ENCODE measurements at places on chromosomes 1 and 21. TPM values are rescaled to one million over a fixed set of nuclear protein-coding genes. Genes with fewer than 3 reads are reported as not detected.

- peaks cover 5% of the 10 kb centered on the region for H3K4me1 ChIP-seq
- no peak overlapping the region for H3K4me3 ChIP-seq
- H3K27ac ChIP-seq, result no peak overlapping the region
- DNase-seq, result no peak
- H3K36me3 ChIP-seq, result no peaks in the 10 kb centered on the region
These were observed 426.3 kb upstream of the CHRM3 start for GRCh38 chr1:238960071-238960470.

DNA sequence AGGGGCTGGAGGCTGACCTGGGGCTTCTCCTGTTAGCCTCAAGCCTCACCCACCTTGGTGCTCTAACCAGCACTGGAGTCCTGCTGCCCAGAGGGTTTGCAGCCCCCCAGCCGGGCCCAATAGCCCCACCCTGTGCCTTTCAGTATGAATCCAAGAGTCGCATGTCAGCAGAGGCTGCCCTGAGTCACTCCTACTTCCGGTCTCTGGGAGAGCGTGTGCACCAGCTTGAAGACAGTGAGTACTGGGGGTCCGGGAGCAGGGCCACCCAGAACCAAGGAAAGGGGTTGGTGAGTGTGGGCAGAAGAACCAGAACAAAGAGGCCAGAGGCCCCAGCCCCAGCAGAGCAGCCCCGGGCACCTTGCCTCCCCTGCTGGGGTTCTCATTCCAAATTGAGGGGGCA is 25.6 kb downstream of the CDK18 start:
- H3K36me3 ChIP-seq, result no peaks in the 10 kb centered on the region
- peaks cover 9% of the 10 kb centered on the region for H3K27me3 ChIP-seq
- H3K4me3 ChIP-seq, result no peak overlapping the region
- DNase-seq, result no peak
- peaks cover 12% of the 10 kb centered on the region for H3K4me1 ChIP-seq

GRCh38 chr1:201281573-201281972 is 1.7 kb upstream of the PKP1 start:
- H3K27me3 ChIP-seq, result peaks cover 17% of the 10 kb centered on the region
- H3K4me1 ChIP-seq, result peaks cover 13% of the 10 kb centered on the region
- no peak for DNase-seq
- H3K4me3 ChIP-seq, result no peak overlapping the region
- H3K36me3 ChIP-seq, result no peaks in the 10 kb centered on the region

DNA sequence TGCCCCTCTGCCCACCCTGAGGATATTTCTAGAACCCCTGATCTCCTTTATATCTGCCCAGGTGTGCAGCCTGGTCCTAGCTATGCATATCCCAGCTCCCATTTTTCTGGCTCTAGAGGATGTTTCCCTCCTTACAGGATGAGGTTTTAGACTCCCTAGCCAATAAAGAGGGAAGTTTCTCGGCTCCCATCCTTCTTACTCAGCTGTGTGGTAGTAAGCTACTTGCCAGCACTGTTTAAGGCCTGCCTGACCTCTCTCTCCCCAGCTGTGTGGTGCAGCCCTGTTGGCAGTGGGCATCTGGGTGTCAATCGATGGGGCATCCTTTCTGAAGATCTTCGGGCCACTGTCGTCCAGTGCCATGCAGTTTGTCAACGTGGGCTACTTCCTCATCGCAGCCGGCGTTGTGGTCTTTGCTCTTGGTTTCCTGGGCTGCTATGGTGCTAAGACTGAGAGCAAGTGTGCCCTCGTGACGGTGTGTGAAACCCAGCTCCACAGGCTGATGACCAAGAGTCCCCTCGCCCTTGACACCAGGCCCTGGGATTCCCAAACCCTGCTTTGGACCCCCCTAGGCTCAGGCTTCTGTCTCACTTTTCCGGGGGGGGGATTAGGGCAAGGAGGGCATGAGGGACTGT is 7.8 kb upstream of the P3R3URF start:
- peaks cover 1% of the 10 kb centered on the region for H3K36me3 ChIP-seq
- H3K4me1 ChIP-seq, result peaks cover 29% of the 10 kb centered on the region

DNA sequence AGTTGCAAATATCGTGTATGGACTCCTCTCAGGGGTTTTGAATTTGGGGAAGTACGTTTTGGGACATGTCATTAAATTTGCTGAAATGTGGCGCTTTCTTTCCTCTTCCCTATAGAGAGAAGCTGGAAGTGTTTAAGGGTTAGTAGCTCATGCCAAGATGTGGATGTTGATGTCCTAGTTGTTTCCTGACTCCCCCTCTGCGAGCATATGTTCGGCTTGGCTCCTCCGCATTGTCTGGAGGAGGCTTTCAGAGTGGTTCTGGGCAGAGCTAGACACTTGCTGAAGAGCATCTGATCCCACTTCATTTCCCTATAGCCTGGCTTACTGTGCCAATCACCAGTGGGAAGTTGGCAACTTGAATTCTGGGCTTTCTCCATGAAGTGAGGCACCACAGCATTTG is 347.4 kb upstream of the B3GALT2 start:
- no peaks in the 10 kb centered on the region for H3K36me3 ChIP-seq
- no peak for DNase-seq
- H3K27ac ChIP-seq, result no peak overlapping the region

DNA sequence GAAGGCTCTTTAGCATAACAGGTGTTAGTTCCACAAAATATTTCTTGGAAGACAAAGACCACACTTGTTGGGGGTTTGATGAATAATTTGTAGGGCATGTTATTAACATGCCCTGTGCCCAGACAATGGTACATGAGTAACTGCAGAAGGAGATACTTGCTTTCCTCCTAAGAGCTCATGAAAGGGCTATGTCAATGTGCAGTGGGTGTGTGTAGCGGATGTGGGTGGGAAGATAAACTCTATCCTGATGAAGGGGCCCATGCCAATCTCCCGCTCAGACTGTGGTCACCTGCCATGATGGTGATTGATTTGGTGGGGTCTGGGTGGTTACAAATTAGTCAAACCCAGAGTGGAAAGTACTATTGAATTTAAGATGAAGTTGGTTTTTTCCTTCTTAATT is 69.8 kb upstream of the DNAH14 start:
- H3K4me3 ChIP-seq, result no peak overlapping the region
- no peaks in the 10 kb centered on the region for H3K4me1 ChIP-seq
- no peak for DNase-seq
- no peak overlapping the region for H3K27ac ChIP-seq
- H3K27me3 ChIP-seq, result no peaks in the 10 kb centered on the region

DNA sequence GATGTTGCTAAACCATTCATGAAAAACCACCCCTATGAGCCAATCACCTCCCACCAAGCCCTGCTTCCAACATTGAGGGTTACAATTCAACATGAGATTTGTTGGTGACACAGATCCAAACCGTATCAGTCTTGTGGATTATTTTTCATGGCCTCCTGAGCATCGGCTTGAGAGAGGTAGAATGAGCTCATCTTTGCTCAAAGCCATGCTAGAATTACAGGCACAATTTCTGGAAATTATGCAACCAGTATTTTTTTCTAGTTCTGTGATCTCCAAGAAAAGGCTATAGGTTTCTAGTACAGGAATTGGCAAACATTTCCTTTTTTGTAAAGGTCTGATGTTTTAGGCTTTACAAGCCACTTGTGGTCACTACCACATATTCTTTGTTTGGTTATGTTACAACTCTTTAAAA is 219.4 kb downstream of the DUSP10 start:
- no peak overlapping the region for H3K4me3 ChIP-seq
- no peaks in the 10 kb centered on the region for H3K4me1 ChIP-seq
- no peaks in the 10 kb centered on the region for H3K36me3 ChIP-seq
- no peak overlapping the region for H3K27ac ChIP-seq
- no peaks in the 10 kb centered on the region for H3K27me3 ChIP-seq

ASCL5 gene
- total RNA-seq, result not detected

S100A3 gene
- 2.7 TPM for total RNA-seq

FLVCR1 gene
- total RNA-seq, result 4.1 TPM

RGS8 gene
- 0.17 TPM for total RNA-seq

CFAP126 gene
- total RNA-seq, result not detected
